T-helper 2 cell treated with Interferon-gamma antibody and Interleukin-4, amounts not matched to agents 100 ng/mL and 5 ng/mL, for 36 hours (primary cell): ENCODE measurements at places on chromosomes 11 and 22. TPM values are rescaled to one million over a fixed set of nuclear protein-coding genes. Genes with fewer than 3 reads are reported as not detected.

CHRNA10 gene
- 3.0 and 3.7 TPM in 2 replicates for total RNA-seq

MYO18B gene
- 1.3 and 1.9 TPM in 2 replicates for total RNA-seq

PHLDA2 gene
- 4.1 and 6.3 TPM in 2 replicates for total RNA-seq

ZBTB3 gene
- 12.9 and 13.9 TPM in 2 replicates for total RNA-seq
